Hippocampal formation (tissue), 2 donors: ENCODE measurements at places on chromosomes 3 and 15.

GRCh38 chr3:55795296-55795695, 308.2 kb upstream of the WNT5A start:
- no peak for DNase-seq

- DNase-seq = no peak
These were observed 463.4 kb downstream of the ZIC1 start for GRCh38 chr3:147872568-147872967.

- DNase-seq = no peak
These were observed 172.6 kb downstream of the PLCL2 start for GRCh38 chr3:17057321-17057720.

DNA sequence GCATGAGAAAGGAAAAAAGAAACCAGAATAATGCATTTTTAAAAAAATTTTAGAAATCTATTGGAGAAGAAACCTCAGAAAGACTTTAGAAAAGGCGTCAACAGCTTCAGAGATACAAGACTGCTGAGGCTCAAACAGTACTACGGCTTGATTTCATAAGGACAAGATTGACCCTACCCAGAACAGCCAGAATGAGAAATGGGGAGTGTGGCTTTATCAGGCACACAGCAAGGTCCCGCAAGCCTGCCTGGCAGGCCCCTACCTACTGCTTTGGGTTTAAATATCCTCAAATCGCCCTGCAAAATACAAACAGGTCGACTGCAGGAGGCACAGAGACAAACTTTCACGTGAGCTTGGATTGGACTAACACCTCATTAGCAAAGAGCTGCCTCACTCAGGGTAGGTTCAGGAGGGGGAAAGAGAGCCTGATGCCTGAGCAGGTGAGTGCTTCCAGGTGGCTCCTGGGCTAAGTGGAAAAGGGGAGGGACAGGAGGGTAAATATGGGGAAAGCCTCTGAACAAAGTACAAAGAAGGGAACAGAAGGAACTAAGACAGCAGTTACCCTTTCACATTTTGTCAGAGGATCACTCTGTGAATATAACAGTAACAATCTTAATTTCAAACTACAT, 87.5 kb downstream of the RORA start:
- no peak for DNase-seq

DNA sequence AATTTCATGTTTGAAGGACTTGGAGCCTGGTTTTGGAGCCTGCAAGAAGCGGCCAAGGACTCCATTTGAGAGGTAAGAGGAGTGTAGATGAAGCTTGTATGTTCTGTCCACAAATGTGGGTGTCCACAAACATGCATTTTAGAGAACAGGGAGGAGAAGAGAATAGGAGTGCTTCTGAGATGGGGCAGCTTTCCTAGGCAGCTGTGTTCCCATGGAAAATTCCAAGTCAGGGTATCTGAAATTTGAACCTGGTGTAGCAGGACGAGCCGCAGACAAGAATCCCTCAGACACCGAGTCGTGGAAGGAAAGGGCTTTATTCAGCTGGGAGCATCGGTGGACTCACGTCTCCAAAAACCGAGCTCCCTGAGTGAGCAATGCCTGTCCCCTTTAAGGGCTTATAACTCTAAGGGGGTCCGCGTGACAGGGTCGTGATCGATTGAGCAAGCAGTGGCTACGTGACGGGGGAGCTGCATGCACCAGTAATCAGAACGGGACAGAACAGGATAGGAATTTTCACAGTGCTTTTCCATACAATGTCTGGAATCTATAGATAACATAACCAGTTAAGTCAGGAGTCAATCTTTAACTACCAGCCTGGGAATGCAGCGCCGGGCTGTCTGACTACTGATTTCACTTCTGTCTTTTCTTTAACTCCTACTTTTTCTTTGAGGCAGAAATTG, 71.4 kb upstream of the WDR72 start:
- DNase-seq = no peak

- no peak for DNase-seq
These were observed 19.0 kb downstream of the CMTM7 start for GRCh38 chr3:32410367-32411246.
